ENCODE measurements at places on chromosomes 3 and 15. TPM values are rescaled to one million over a fixed set of nuclear protein-coding genes. Genes with fewer than 3 reads are reported as not detected.

C15orf62 gene
- total RNA-seq: not detected

LARP6 gene
- total RNA-seq: 48.9 TPM

DCLK3 gene
- not detected for total RNA-seq

RAD51 gene
- total RNA-seq: 4.7 TPM

OCA2 gene
- total RNA-seq: not detected

RHCG gene
- total RNA-seq: not detected

TMEM45A gene
- 16.1 TPM for total RNA-seq

DNA sequence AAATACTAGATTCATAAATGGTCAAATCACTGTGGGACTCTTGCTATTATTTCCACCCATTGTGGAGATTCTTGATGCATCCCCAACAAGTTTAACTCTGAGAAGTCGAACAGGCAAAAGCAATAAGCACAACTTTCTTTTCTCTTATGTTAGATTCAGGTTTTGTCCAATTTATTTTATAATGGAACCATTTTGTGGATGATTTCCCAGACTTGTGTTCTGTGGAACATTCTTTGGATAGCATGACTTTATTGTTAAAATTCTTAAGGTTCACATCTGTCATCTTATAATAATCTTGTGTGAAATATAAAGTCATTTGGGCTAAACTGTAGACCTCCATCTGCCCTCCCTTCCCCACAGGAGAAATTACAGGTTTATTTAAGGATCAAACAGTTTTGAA lies 213.7 kb downstream of the LPP start:
- no peak for DNase-seq

DNA sequence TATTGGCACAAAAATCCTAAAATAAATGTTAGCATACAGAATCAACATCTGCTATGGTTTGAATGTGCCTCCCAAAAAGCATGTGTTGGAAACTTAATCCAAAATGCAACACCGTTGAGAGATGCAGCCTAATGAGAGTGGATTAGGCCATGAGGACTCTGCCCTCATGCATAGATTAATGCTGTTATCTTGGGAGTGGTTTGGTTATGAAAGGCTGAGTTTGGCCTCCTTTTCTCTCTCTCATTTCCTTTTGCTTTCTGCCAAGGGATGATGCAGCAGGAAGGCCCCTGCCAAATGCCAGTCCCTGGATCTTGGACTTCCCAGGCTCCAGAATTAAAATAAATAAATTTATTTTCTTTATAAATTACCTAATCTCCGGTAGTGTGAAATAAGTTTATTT lies 49.4 kb downstream of the SYNM start:
- no peak for DNase-seq

DNA sequence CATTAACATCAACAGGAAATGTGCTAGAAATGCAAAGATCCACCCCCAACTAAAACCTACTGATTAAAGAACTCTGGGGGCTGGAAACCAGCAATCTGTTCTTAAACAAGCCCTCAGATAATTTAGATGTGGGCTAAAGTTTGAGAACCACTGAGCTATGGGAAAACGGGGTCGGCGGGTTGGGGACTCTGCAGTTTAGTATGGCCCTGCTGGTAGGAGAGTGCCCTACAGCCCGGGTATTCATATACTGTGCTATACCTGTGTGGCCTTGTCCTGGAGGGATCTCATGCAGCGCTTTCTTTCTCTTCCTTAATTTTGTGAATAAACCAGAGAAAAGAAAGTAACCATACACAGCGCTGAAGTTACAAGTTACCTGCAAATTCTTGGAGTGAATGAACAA lies 189.7 kb upstream of the GBE1 start:
- DNase-seq: no peak

- DNase-seq: no peak
Measured at GRCh38 chr3:181174676-181175233, 185.2 kb upstream of the DNAJC19 start.

DNA sequence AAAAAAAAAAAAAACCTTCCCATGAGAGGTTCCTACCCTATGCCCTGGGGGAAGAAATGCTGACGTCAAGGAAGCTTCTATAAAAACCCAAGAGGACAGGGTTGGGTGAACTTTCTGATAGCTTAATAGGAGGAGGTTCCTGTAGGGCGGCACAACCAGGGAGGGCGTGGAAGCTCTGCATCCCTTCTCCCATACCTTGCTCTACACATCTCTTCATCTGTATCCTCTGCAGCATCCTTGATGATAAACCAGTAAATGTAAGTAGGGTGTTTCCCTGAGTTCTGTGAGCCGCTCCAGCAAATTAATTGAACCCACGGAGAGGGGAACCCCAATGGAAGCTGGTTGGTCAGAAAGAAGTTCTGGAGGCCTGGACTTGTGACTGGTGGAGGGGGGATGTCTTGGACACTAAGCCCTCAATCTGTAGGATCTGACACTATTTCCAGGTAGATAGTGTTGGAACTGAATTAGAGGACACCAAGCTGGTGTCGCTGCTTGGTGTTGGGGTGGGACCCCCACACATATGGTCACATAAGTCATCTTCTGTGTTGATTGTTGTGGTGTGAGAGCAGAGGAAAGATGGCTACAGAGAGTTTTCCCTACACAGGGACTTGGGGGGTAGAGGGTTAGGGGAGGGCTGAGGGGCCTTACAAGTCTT lies 91.5 kb downstream of the ST6GAL1 start:
- no peak for DNase-seq

GRCh38 chr3:116216761-116217160 lies 228.5 kb downstream of the LSAMP start:
- no peak for DNase-seq

- DNase-seq: no peak
Measured at GRCh38 chr3:23671851-23672589, 133.7 kb upstream of the UBE2E1 start.

GRCh38 chr3:147900851-147901250 lies 491.7 kb downstream of the ZIC1 start:
- DNase-seq: no peak

DNA sequence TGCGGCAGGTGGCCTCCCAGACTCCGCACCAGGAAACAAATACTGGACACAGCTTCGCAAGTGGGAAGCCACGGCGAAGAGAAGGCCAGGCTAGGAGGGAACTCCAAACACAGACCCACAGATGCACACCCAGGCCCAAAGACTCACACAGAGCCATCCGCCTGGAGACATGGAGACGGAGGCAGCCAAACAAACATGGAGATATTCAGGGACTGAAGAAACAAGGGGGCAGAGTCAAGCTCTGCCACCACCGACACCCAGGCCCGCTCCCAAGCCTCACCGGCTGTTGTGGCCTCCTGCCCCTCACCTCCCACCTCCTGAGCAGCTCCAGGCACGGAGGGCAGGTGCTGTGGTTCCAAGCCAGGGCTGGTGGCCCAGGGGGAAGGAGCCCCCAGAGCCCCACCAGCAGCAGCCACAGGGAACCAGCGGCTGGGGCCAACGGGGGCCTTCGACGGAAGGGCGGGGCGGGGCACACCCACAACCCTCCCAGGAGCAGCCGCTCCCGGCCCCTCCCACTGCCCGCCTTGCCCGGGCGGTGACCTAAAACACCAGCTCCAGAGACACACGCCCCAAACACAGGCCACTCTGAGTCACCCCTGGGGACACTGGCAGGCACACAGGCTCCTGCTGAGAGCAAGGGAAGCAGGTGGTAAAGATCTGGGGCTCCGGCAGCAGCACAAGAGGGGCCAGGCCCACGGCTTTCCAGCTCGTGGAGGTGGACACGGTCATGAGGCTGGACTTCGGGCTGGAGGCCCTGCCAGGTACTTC lies 31.9 kb downstream of the TNK2 start:
- no peak for DNase-seq

- no peak for DNase-seq
Measured at GRCh38 chr3:69360690-69361089, 25.2 kb downstream of the FRMD4B start.

DNA sequence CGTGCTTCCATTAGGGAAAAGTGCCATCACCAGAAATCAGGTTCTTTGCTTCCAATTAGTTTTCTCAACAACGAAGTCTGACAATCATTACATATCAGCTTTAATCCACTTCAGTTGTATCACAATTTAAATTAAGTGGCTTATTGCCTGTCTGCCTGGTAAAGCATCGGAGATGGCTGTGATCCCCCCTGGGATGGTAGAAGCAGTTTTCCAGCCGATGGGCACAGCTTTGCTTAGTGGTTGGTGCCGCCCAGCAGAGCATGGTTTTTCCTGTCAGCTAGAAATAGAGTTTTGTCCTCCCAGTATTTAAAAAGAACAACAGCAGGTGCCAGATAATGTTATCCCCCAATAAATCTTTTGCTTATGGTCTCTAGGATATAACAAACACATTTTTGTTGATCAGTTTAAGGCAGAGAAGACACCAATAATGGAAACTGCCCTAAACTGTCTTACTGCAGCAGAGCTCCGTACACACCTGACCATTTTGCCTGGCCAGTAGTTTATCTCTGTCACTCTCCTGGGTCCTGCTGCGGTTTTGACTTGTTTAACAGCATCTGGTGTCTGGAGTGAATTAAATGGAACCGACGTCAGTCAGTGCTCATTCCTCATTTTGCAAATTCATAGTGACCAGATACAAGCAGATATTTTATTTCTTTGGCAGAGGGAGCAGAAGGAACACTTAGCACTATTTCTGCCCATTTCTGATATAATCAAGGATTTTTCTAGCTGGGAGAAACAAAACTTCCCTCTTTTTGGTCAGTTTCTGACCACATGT lies 79.1 kb downstream of the SLC49A4 start:
- DNase-seq: no peak

- DNase-seq: no peak
Measured at GRCh38 chr3:51729042-51729633, 22.3 kb downstream of the GRM2 start.

DNA sequence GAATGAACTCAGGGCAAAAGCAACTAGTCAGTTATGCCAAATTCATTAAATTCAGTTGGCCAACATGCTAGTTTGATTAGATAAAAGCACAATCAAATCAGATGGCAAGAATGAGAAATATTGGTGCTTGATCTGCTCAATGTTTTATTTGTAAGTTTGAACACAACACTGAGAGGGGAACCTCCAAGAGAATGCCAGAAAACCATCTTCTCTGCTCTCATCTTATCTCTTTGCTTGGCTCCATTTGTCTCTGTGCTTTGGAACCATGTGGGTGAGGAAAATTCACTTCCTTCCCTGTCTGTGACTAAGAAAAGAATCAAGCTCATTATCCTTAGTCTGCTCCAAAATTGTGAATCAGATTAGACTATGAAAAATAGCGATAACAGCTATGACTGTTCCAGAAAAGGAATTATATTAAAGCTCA lies 43.6 kb upstream of the DCBLD2 start:
- no peak for DNase-seq

DNA sequence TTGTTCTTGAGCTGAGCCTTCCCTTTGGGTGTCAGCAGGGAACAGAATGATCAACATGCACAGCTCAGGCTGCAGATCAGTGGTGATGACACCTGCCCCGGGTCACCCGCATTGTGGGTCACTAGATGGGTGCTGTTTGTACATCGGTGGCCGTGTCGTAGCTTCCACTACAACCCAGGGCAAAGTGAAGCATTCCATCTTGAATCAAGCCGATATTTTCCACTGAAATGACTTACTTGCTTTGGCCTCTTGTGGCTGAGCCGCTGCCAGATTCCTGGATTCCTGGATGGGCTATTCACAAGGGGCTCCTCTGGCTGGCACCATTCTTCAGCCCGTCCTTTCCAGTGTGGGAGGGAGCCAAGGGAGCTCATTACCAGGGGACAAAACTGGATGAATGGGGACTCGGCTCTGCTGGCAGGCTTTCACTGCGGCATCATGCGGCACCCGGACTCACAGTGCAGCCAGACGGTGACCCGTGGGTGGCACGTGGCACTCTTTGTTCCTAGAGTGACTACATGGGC lies 65.6 kb downstream of the SLCO3A1 start:
- DNase-seq: no peak
